ENCODE measurements at places on chromosomes 3 and 15.
A peak's percentile ranks its signal among the peaks of the same experiment; 100 is the strongest.

GRCh38 chr3:175456466-175456865, 597.3 kb downstream of the NAALADL2 start:
- no peak for DNase-seq

DNA sequence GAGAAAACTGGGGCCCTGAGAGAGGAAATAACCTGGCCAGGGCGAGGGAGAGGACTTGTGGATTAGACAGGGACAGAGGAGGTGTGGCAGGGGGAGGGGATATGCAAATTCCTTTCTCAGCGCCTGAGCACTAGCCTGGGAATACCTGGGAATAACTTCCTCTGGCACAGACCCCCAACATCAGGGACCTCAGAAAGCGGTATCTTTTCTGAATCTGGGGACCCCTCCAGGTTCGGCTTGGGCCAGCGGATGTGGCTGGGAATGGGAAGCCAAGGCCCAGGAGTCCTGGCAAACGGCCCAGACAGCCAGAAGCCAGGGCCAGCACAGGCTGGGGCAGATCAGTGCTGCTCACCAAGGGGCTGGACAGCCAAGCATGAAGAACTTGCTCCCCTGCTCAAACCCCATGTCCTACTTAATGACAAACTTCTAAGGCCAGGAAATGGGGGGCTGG, 9.2 kb upstream of the ACSBG1 start:
- DNase-seq, result no peak

DNA sequence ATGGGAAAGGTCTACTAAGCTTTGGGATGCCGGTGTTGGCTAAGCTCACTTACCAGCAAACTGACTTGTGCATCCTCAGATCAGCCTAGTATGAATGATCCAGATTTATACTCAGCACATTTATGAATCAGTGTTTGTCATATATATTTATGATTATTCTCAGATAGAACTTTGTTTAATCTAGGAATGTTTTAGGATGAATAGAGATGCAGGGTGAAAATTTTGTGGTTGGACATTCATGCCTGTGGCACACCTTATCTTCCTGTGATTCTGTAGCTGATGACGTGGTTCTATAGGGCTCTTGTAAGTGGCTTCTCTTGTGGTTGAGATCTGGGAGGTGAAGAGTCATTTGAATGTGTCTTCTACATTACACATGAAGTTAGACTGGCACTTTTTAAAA, 11.4 kb downstream of the CDIN1 start:
- DNase-seq, result no peak

DNA sequence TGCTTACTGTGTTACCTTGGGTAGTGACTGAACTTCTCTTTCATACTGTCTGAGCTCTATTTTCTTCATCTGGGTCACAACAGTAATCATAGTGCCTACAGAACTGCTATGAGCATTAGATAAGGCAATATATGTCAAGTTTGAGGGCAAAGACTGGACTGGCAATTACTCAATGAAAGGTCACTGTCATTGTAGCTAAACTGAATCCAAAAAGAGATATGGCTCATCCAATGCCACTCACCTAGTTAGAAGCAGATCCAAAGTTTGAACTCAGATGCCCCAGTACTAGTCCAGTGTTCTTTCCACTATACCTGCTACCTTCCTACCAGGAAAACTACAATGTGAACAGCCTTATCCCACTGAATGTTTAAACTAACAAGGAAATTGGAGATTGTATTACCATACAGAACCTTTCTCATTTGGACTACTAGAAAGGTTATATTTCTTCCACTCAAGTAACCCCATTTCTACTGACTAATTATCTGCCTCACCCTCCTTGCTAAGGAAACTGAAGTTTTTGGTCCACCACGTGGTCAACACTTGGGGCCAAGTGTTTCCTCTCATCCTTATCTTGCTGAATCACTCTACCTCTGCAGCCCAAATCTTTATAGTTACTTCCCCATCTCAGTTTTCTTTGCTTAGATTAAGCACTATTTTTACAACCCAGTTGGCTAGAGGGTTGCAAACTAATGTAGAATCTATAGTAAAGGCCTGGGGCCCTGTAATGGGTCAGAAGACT, 202.3 kb upstream of the LPP start:
- no peak for DNase-seq

- DNase-seq, result no peak
Observed at GRCh38 chr3:31170932-31171670, 276.6 kb upstream of the GADL1 start.

- no peak for DNase-seq
Observed at GRCh38 chr3:126998728-126999127, 15.8 kb downstream of the PLXNA1 start.

GRCh38 chr3:71389911-71390573, 193.5 kb downstream of the FOXP1 start:
- DNase-seq, result no peak

DNA sequence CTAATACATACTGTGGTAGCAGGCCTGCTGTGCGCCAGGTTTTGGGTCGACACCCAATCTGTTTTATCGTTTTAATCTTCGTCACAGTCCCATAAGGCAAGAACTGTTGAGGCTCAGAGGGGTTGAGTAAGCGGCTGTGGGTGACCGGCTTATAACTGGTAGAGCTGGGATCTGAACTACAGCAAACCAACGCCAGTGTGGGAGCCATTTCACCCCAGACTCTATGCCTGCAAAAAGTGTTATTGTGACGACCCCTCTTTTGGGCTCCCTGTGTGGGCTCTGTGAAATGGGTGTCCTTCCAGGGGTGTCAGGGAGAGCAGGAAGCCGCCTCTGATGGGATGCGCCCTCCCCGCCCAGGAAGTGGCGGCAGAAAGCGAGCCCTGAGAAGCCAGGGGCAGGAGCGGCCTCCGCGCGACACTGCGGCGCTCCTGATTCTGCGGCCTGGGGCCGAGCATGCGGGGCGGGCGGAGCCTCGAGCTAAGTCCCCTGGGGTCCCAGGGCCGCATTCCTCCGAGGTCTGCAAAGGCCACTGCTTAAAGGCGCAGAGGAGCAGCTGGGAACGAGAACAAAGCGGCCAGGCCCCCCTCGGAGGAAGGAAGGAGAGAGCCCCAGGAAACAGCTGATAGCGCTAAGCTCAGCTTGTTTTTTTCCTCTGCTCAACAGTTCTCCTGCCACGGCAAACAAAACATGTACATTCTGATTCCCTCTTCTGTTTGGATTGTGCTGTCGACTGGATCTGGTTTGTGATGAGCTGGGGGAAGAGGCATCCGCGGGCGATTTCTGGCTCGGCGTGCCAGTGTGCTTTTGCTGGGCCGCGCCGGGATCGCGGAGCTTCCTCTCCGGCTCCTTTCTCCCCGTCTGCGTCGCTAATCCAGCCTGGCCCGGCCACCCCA, 33.9 kb downstream of the GRK7 start:
- DNase-seq, result peak; percentile 58

DNA sequence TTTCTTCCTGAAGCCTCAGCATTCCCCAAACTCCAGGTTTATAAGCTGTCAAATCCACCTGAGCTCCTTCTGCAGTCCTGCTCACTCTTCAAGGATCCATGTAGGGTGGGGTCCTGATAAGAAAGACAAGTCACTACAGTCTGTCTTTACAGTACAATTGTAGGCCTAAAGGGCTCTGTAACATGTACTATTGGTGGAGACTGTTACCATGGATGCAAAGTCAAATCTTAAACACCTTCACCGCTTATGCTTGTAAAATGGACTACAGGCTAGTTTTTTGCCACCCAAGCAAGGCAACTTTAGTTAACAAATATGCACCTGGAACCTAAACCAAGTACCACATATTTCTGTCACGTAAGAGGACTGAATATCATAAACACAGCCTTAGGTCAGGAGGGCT, 44.7 kb downstream of the CBLB start:
- DNase-seq, result no peak

DNA sequence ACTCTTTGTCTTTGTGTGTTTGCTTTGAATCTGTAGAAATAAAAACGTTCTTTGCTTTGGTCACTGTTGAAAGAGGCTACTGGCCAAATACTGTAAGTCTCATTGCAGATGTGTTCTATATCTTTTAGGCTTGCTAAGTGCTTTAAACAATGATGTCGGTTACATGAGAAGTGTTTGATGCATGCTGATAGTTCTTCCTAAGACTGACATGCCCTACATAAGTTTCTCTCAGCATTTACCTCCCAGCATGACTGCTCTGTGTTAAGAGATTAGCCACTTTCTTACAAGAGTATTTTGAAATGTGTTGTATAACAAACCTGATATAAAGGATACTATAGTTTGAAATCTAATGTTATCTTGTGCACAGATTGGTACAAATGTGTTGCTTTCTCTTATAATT, 1088.7 kb downstream of the NSUN3 start:
- DNase-seq, result no peak

DNA sequence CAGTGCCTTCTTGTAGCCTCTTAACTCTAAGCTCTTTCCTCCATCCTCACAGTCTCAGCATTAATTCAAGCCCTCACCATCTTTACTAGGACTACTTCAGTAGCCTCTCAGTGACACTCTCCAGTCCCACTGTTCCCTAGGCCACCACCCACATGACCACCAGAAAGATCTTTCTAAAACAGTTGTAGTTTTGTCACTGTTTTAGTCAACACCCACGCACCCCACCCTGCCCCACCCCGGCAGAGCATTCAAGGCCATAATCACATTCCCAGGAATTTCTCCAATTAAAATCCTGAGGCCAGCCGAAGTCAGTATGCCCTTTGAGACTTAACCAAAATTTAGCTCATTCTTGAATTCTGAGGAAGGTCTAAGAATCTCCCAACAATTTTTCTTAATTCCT, 31.2 kb upstream of the PSMD6 start:
- no peak for DNase-seq

GRCh38 chr3:33186524-33187367, 31.9 kb downstream of the SUSD5 start:
- DNase-seq, result no peak

DNA sequence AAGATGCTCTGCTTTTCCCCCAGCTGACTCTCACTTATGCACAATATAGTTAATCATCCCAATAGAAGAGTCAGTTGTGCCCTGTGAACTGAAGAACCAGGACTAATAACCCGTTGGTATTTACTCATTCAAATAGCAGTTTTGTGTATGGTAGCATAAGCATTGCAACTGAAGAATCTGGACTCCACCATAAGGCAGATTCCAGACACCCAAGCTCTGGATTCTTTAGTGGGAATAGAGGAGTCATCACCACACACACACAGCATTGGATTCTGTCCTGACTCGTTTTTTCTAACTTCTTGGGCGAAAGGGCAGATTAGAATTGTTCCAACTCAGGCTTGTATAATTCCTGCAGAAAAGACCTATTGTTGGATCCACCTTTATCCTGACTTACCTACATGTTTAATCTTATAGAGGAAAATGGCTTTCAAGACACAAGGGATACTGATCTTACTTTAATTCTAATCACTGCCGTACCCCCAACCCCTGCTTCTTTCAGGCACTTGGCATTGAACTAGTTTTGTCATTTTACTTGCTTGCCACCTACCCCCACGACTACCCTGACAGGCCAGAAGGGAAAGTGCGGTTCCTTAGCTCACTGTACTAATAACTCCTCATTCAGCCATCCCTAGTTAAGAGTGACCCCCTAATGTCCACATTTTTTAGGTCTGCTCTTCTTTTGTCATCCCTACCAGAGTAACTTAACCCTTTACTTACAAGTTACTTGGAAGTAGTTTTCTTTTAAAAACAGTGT, 42.3 kb downstream of the NKIRAS1 start:
- no peak for DNase-seq

DNA sequence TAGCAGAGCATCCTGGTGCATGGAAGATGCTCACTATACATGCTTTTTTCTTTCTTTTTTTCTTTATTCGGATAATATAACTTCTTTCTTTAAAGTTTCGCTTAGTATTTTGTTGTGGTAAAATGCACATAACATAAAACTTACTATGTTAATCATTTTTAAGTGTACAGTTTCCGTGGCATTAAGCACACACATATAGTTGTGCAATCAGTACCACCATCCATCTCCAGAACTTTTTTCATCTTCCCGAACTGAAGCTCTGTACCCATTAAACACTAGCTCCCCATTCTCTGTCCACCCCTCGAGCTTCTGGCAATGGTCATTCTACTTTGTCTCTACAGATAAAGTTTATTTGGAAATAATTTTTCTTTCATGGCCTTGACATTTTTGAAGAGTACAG, 1.0 kb upstream of the JAGN1 start:
- no peak for DNase-seq

DNA sequence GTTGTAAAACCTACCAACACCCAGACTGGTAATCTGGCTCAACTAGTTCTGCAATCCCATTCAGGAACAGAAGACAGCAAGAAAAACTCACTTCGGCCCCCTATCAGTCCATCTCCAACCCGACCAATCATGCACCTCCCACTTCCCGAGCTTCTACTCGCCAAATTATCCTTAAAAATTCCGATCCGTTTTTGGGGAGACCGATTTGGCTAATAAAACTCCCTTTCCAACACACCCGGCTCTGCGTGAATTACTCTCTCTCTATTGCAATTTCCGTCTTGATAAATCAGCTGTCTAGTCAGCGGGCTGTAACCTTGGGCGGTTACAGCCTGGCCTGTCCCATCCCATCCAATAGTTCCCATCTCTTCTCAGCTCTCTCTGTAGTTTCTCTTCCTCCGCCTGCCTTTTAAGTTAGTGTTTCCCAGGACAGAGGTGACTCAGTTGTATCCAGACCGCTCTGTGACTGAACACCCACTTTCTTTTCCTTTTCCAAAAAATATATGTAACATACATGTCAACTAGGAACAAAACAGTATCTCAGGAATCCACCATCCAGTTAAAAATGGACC, 780 bp upstream of the ACAD9 start:
- DNase-seq, result no peak

DNA sequence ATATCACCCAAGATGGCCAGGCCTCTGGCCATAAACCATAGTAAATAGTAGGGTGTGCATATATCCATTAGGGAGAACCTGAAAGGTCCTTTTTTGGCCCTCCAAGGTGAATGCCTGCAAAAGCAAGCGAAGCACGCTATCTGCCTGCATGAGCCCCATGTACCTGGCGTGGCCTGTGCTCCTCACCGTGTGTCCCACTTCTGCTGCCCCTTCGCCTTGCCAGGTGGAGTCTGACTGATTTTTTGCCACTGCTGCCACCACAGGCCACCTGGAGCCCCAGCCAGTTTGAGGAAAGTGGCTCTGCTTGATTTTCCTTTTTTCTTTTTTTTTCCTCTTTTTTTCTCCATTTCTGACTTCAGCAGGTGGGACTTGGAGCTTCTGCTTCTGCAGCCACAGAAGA, 139.7 kb downstream of the SNRPN start:
- DNase-seq, result no peak

DNA sequence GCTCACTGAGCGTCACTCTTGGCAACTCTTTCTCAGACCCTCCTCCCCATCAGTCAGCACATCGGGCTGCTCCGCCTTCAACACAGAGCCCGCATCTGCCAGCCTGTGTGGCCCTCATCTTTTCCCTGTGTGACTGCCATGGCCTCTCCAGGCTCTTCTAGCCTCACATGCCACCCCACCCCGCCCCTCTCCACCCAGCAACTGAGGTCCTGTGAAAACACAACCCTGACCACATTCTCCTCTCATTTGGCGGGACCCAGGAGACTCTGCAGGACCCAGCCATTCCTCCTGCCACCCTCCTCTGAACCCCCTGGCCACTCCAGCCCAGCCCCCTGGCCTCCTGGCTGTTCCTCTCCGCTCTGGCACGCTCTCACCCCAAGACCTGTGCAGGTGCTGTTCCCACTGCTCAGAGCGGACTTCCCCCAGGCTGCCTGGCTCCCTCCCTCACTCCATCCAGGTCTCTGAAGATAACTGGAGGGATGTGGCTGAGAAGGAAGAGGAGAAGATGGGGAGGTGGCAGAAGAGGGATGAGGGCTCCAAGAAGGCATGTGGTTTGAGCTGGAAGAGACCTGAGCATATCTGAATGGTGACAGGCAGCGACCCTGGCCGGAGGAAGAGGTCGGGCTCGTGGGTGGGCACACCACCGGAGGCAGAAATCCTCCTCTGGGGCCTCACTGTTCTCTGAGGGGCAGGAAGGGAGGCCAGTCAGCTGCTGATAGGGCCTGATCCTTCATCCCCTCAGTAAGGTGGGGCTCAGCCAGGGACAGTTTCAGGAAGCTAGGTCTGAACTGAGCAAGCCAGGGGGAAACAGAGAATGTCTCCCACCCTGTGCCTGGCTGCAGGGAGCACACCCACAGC, 111.2 kb upstream of the RPL32 start:
- no peak for DNase-seq

All from neural crest cell (in vitro differentiated cells).